ENCODE measurements at places on chromosomes 12 and 14. TPM values are rescaled to one million over a fixed set of nuclear protein-coding genes. Genes with fewer than 3 reads are reported as not detected.
A peak's percentile ranks its signal among the peaks of the same experiment; 100 is the strongest.

Gene ITGA7
- total RNA-seq: 76.4 TPM

Gene POLE2
- 34.0 TPM for total RNA-seq

- no peak for DNase-seq
- H3K36me3 ChIP-seq: no peaks in the 10 kb centered on the region
- no peaks in the 10 kb centered on the region for H3K4me1 ChIP-seq
- H3K27me3 ChIP-seq: no peaks in the 10 kb centered on the region
These were observed 243.2 kb downstream of the ADAMTS20 start for GRCh38 chr12:43308776-43309175.

GRCh38 chr12:130041983-130042812 lies 120.1 kb upstream of the FZD10 start:
- peak; percentile 99 for DNase-seq
- peaks cover 65% of the 10 kb centered on the region for H3K27me3 ChIP-seq
- H3K27ac ChIP-seq: no peak overlapping the region
- H3K4me1 ChIP-seq: peaks cover 13% of the 10 kb centered on the region
- H3K4me3 ChIP-seq: no peak overlapping the region

DNA sequence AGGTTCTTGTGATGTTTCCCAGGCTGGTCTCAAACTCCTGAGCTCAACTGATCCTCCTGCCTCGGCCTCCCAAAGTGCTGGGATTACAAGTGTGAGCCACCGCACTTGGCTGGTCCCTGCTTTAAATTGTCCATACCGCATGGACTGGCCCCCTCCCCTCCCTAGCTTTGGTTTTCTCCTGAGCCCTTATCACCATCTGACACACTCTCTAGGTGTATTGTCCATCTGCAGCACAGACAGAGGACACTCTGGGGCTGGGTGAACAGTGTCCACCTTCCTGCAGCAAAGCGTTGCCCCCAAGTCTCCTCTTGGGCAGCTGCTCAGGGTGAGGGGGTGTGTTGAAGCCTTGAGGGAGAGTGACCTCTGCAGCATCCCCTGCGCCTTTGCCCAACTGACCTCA lies 36.0 kb upstream of the DLK1 start:
- DNase-seq: no peak
- H3K27me3 ChIP-seq: peaks cover 6% of the 10 kb centered on the region
- no peak overlapping the region for H3K4me3 ChIP-seq
- H3K27ac ChIP-seq: no peak overlapping the region
- no peaks in the 10 kb centered on the region for H3K36me3 ChIP-seq

- H3K27me3 ChIP-seq: no peaks in the 10 kb centered on the region
- no peaks in the 10 kb centered on the region for H3K36me3 ChIP-seq
- no peak overlapping the region for H3K27ac ChIP-seq
- no peak overlapping the region for H3K4me3 ChIP-seq
- H3K4me1 ChIP-seq: no peaks in the 10 kb centered on the region
These were observed 50.5 kb downstream of the SAMD4A start for GRCh38 chr14:54617467-54617866.

- H3K27ac ChIP-seq: no peak overlapping the region
- peaks cover 11% of the 10 kb centered on the region for H3K4me1 ChIP-seq
- no peaks in the 10 kb centered on the region for H3K27me3 ChIP-seq
- peak overlapping the region; percentile 41 for H3K4me3 ChIP-seq
- H3K36me3 ChIP-seq: no peaks in the 10 kb centered on the region
These were observed 159.3 kb upstream of the FOXN3 start for GRCh38 chr14:89576145-89576927.

- no peaks in the 10 kb centered on the region for H3K36me3 ChIP-seq
- no peaks in the 10 kb centered on the region for H3K27me3 ChIP-seq
- H3K4me3 ChIP-seq: no peak overlapping the region
- H3K27ac ChIP-seq: no peak overlapping the region
- DNase-seq: no peak
These were observed 4.8 kb downstream of the DGKA start for GRCh38 chr12:55935738-55936151.

DNA sequence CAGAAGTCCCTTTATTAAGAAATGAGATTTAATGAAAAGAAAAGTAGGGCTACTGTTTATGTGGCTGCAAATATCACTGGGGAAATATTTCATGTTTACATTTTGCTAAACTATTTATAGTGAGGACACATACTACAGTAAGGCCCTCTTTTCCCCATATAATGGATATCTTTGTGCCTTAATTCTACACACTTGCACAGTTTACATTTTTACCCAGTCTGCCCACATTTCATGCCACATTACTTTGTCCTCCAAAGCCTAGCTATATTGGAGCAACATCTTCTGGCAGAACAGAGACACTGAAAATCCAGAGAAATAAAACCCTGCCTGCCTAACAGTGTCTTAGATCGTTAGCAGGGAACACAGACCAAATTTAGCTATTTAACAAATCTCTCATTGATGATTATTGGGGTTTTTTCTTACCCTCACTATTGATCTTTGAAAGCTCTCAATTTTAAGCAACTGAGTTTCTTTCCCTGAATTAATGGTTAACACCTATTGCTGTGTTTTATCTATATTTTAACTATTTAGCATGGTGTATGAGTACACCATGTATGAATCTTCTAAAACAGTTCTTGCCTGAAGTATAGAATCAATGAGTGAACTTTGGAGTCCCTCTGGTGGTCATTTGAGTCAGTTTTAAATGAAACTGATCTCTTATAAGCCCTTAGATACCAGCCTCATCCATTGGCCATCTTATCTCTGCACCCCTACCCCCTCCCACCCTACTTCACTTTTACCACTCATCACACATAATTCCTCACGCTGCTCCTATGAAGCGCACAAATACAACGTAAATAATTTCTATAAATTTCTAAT lies 170.2 kb downstream of the BCAT1 start:
- no peaks in the 10 kb centered on the region for H3K4me1 ChIP-seq
- H3K4me3 ChIP-seq: no peak overlapping the region
- no peaks in the 10 kb centered on the region for H3K27me3 ChIP-seq
- H3K27ac ChIP-seq: no peak overlapping the region
- no peaks in the 10 kb centered on the region for H3K36me3 ChIP-seq
- DNase-seq: no peak
